T-cell (primary cell): ENCODE measurements at places on chromosomes 4 and X. TPM values are rescaled to one million over a fixed set of nuclear protein-coding genes. Genes with fewer than 3 reads are reported as not detected.

SPATA4 gene
- total RNA-seq: not detected

BGN gene
- 0.25 TPM for total RNA-seq

ZIC3 gene
- total RNA-seq: not detected

POU3F4 gene
- not detected for total RNA-seq

SPANXC gene
- total RNA-seq: not detected

MORC4 gene
- total RNA-seq: 8.8 TPM

GLRA2 gene
- not detected for total RNA-seq

GPRIN3 gene
- 17.8 TPM for total RNA-seq

MGARP gene
- total RNA-seq: 0.61 TPM

NLGN4X gene
- 0.12 TPM for total RNA-seq

MAGEC2 gene
- total RNA-seq: not detected
